ENCODE measurements at places on chromosomes 3 and 15.

DNA sequence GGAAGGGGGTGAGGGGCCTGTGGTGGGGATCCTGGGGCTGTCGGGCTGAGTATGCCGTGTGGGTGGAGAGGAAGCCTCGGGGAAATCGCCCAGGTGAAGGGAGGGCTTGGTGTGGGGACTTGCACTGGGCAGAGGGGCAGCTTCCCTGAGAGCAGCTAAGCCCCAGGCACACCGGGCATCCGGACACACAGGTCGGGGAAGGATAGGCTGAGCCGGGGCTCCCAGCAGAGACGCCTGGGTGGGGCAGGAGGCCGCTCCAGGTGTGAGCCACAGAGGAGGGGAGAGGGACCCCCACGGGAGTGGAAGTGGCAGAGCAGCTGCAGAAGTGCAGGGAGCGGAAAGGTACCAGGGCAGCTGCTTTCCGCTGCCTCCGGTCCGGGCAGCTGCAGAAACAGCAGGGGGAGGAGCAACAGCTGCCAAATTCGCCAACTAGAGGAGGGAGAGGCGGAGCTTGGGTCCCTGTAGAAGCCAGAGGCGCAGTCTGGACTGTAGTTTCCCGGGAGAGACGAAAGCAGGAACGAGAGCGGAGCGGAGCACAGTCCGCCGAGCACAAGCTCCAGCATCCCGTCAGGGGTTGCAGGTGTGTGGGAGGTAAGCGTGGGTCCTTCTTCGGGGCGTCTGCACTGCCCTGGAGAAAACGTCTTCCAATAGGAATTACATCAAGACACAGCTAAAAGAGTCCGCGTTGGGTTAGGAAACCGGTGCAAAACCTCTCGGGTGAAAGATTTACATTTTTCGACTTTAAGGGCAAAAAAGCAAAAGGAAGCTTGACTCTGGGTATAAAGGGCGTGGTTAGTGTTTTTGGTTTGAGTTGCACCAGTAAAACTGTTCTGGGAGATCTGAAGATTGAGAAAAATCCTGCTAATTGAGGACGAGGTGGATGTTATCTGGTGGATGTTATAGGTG lies at the start of gene SERPINI1:
Gene SERPINI1, plus strand, starts transcription at position 489 of the 906 bp plus-strand sequence. CDS start 53,408 bp downstream, outside the sequence.
- peak; percentile 54 for DNase-seq

DNA sequence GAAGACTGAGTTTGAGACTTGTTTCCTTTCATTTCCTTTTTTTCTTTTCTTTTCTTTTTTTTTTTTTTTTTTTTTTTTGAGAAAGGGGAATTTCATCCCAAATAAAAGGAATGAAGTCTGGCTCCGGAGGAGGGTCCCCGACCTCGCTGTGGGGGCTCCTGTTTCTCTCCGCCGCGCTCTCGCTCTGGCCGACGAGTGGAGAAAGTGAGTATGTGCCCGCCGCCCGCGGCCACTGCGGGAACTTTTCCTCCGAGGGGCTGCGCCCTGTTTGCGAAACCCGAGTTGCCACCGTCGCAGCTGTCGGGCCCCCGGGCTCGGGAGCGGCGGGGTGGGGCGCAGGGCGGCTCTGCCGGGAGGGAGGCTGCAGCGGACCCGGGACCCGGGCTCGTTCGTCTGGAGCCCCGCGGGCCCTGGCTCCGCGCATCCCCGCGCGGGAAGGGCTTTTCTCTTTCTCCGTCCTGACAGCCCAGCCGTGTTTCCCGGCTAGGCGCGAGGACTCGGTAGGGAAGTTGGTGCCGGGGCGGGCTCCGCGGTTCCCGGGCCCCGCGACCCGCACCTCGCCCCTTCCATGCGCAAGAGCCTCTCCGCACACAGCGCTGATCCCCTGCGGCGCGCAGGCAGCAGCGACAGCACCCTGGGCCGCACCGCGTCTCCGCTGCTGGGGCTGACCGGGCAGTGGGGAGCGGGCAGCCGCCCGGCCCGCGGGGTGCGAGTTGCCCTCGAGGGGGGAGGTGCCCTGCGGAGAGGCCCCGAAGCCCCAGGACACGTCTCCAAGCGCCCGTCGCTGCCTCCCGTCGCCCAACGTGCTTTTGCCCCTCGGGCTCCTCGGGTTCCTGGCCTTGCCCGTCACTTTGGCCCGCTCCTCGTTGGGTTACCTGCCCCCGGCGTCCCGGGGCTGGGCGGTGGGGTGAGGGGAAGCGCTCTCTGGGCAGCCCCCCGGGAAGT lies 1.4 kb downstream of the IGF1R start:
- no peak for DNase-seq

DNA sequence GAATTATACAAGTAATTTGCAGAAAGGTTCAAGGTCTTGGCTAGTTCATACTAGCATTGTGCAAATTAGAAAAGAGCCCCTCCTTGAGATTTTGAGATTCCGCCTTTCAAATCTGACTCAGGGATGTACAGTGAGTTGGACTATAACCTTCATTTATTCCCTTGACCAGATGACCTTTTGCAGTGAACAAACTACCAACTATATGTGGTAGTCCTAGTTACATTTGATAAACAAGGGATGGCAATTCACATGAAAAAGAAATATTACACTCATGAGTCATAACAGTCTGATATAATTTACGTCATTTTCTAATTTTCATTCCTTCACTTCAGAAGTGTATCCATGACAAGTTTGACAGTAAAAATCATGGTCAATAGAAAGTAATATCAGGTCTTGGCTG lies 860.4 kb downstream of the ROBO1 start:
- no peak for DNase-seq

GRCh38 chr3:11498646-11499045 lies 145.1 kb downstream of the VGLL4 start:
- no peak for DNase-seq

GRCh38 chr3:71387586-71387985 lies 195.9 kb downstream of the FOXP1 start:
- DNase-seq: no peak

DNA sequence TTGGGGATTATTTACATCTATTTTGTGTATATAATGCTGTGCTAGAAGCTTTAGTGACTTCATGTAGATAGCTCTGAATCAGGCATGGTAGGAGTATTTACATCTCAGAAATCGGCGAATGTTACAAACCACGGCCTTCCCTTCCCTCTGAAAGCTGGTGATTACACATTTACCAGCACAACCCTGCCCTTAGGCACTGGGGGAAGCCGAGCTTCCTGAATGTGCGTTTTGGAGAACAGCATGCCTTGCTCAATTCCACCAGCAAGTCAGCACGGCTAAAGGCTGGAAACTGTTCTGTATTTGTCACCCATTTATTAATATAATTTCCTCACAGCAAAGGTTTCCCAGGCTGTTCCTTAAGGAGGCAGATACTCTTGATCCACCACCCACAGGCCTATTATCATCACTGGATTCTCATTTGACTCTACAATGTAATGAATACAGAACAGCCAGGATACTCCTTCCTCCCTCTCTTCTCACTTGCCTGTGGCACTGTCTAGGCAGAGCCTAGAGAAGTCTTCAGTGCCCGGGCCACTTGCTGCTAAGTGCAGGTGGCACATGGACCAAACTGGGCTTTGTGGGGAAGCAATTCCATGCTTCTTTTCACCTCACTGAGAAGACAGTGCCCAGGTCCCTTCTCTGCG lies 55.2 kb upstream of the CACNA2D3 start:
- no peak for DNase-seq

GRCh38 chr15:67735896-67736295 lies 89.4 kb upstream of the SKOR1 start:
- no peak for DNase-seq

DNA sequence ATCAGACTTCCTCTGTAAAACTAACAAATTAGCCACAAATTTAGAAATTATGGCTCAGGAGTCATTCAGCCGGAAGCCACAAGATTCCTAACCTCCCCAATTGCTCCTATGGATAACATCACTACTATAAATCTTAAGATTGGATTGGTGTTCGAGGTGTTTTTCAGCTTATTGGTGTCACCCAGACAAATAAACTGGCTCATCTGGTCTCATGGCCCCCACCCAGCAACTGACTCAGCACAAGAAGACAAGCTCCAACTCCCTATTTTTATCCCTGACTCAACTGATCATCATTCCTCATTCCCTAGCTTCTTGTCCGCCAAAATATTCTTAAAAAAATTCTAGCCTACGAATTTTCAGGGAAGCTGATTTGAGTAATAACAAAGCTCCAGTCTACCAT lies 135.1 kb upstream of the STRIT1 start:
- no peak for DNase-seq

GRCh38 chr3:139319428-139320402 lies 24.1 kb upstream of the MRPS22 start:
- DNase-seq: no peak

DNA sequence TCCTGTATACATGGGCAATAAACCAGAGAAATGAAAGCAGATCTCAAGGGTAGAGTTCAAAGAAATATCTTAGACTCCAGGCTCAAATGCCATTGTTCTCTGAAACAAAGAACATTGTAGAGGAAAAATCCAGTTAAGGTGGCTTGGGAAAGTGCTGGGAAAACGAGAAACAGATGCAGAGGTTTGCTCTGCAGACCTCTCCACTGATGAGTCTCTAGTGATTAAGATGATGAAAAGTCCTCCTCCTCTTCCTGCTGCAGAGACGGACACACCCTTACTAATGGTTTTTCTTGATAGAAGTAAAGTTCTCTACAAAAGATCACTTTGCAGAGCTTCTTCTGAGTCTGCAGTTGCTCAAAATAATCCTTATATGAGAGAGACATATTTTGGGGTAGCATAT lies 264.7 kb downstream of the GABRG3 start:
- no peak for DNase-seq

GRCh38 chr3:106302451-106303221 lies 433.8 kb upstream of the CBLB start:
- DNase-seq: no peak

DNA sequence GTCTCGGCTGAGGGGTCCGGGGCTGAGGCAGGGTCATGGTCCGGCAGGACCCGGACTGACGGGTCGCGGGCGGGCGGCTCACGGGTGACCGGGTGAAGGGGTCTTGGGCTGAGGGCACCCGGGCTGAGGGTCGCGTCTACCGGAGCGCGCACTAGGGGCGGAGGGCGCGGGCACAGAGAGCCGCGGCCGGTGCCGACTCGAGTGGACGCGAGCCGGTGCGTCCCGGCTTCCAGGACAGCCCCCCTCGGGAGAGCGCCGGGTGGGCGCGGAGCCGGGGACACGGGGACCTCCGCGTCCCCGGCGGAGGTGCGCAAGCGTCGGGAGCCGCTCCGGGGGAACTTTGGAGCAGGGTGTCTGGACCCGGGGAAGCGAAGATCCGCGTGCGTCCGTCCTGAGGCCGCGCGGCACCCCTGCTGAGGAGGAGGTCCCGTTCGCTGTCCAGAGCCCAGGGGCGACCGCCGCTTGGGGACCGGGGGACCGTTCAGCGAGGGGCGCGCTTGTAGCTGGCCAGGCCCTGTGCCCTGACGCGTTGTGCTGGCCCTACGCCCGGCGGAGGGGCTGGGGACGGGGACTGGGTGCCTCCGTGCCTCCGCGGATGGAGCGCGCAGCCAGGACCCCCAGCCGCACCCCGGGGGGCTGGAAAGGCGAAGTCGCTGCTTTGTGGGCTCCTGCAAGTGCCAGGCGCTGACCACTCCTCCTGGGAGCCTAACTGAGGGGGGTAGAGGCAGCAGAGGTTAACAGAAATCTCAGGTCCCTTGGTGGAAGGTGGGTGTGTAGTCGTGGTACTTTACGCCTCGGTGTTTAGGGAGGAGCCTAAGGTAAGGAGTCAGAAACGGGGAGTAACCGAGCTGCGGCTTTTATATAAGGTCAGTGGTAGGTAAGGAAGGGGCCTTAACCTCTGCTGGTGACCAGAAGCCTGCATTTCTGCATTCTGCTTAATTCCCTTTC lies at the start of gene PPARG:
Gene PPARG, plus strand, starts transcription at position 889 of the 948 bp plus-strand sequence. CDS start 90,642 bp downstream, outside the sequence.
- no peak for DNase-seq

- no peak for DNase-seq
Observed at GRCh38 chr3:37124435-37124834, 49.9 kb downstream of the LRRFIP2 start.

DNA sequence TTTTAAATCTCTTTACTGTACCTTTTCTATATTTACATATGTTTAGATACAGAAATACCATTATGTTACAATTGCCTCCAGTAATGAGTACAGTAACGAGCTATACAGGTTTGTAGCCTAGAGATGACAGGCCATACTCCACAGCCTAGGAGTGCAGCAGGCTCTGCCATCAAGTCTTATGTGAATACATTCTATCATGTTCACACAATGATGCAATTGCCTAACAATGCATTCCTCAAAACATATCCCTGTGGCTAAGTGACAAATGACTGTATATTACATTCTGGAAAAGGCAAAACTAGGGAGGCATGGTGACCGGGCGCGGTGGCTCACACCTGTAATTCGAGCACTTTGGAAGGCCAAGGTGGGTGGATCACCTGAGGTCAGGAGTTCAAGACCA lies 192.4 kb upstream of the IGF1R start:
- DNase-seq: no peak

- no peak for DNase-seq
Observed at GRCh38 chr15:85289677-85290365, 90.6 kb upstream of the AKAP13 start.

DNA sequence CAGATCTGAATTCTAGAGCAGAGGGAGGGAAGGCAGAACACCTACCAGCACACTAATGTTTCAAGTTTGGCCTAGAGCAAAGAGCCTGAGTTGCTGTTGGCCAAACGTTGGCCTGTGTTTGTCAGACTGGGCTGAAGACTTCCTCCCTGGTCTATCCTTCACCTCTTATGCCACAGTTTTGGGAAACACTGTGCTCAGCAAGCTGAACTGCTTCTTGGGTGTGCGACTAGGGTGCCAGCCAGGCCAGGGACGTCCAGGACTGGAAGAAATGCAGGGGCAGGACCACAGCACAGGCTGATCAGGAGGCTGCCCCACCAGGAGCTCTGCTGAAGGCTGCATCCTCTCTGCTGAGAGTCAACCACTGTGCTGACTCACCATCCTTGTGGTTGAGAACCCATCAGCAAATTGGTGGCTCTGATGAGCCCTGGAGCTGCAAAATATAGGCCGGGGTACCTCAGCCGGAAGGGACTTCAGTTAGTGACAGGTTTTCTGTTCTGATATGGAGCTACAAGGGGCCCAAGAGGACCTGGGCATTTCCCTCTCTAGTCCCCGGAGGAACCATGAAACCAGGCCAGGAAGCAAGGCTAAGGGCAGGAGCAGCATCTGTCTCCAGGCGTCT lies 131.6 kb upstream of the RASGRP1 start:
- peak; percentile 45 for DNase-seq

GRCh38 chr3:140748903-140749302 lies 71.0 kb downstream of the TRIM42 start:
- no peak for DNase-seq

DNA sequence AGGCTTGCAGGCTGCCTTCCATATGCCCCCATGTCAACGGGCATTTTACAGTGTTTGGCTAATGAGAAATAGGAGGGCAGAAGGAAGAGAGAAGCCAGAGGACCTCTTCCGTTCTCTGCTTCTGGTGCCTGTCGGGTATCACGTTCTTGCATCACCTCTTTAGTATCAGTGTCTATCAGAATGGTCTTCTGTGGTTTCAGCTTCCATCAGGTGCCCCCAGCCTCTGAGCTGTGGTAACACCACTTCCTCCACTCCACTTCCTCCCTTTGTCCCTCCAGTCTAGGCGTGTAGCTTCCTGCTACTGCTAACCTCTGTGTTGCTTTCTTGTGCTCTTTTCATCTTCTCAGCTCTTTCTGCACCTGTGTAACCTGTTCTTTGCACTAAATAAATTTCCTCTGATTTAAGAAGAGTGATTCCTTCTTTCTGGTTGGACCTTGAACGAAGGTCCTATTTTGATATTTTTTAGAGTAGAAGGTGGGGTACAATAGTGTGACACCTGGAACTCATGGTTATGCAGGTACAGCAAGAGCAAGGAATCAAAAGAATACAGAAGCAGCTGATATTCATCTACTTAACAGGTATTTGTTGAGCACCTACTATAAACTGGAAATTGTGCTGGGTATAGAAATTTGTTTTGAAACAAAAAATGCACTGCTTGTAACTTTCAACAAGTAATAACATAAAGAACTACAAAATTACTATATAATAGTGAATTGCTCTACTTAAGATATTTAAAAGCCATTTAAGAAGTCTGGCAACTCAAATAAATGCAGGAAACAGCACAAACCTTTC lies 27.4 kb upstream of the FOXB1 start:
- peak; percentile 54 for DNase-seq

All from effector memory CD4-positive, alpha-beta T cell (primary cell).